ENCODE measurements at places on chromosomes 16 and 17.

GRCh38 chr17:49045376-49045775, 48.2 kb downstream of the IGF2BP1 start:
- no peak for DNase-seq

DNA sequence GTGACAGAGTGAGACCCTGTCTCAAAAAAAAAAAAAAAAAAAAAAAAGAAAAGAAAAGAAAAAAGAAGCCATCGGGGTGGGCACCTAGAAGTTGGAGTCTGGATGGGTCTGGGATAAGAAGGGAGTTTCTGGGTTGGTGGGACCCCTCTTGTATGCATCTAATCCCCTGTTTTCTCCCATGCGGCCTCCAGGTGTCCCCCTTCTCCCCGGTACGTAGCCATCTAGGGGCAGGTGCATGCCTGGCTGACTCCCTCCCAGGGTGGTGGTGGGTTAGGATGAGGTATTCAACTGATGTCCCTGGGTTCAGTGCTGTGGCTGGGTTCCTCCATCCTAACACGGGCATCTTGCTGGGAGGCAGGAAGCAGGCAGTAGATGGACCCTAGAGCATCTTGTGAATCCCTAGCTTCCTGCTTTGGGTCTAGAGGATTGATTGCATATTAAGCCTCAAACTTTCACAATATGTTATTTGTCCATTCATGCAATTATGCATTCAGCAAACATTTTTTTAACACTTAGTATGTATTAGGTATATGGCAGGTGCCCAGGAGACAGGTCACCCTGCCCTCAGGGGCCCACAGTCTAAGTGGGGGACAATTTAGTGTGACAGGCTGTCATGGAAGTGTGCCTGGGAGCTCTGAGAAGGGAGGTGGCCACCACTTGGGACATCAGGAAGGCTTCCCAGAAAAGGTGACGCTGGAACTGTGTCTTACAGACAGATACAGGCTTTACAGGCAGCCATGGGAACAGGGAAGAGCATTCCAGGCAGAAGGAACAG, 13.1 kb downstream of the FMNL1 start:
- DNase-seq = no peak

DNA sequence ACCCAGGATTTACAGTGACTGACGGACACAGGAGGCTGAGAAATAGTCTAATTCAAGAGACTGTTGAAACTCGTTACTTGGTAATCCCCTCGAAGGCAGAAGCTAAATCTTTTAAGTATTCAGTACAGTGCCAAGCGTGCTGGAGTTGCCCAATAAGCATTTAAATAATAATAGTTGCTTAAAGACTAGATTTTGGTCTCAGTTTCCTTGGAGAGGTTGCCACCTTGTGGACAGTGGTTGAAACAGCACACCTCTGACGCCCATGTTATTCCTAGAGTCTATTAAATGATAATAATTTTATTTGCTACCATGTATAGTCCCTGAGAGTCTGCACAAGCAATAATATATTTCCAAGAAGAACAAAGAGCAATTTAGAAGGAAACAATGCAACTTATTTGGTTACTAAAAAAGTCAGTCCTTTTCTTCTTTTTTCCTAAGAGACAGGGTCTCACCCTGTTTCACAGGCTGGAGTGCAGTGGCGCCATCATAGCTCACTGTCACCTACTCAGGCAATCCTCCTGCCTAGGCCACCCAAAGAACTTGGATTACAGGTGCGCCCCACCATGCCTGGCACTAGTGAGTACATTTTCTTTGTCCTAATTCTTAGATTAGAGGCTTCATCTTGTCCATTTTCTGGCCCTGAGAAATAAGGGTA, 138.0 kb upstream of the NUDT7 start:
- DNase-seq = no peak

DNA sequence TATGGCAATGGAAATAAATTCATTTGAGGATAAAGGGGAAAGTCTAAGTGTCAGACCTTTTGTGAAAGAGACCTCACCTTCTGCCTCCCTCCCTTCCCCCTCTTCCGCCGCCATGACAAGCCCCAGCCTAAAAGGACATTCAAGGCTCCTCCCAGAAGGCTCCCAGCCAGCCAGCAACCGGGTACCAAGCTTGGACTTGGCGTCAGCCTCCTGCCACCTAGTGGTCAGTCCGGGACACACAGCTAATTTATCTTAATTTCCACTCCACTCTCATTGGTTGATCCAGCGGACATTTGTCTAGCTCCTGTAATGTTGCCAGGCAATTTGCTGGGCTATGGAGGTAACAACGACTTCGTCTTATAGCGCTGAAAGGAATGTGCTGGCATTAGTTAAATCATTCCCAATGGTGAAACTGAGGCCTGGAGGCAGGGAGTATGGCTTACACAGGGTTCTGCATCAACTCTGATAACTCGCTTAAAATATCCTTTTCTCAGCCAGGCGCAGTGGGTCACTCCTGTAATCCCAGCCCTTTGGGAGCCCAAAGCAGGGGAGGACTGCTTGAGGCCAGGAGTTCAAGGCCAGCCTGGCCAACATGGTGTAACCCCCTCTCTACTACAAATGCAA, 19.3 kb upstream of the CLEC3A start:
- DNase-seq = peak; percentile 25

GRCh38 chr17:41932816-41933389, 2.5 kb downstream of the ODAD4 start:
- DNase-seq = no peak

- no peak for DNase-seq
Observed at GRCh38 chr17:82872591-82873520, 33.0 kb upstream of the ZNF750 start.

GRCh38 chr16:89200850-89201411, 594 bp upstream of the SLC22A31 start:
- no peak for DNase-seq

- DNase-seq = no peak
Observed at GRCh38 chr17:27247958-27248342, 46.0 kb upstream of the WSB1 start.

Data from T-helper 17 cell (primary cell).